ENCODE measurements at places on chromosomes 1 and 21.
A peak's percentile ranks its signal among the peaks of the same experiment; 100 is the strongest.

DNA sequence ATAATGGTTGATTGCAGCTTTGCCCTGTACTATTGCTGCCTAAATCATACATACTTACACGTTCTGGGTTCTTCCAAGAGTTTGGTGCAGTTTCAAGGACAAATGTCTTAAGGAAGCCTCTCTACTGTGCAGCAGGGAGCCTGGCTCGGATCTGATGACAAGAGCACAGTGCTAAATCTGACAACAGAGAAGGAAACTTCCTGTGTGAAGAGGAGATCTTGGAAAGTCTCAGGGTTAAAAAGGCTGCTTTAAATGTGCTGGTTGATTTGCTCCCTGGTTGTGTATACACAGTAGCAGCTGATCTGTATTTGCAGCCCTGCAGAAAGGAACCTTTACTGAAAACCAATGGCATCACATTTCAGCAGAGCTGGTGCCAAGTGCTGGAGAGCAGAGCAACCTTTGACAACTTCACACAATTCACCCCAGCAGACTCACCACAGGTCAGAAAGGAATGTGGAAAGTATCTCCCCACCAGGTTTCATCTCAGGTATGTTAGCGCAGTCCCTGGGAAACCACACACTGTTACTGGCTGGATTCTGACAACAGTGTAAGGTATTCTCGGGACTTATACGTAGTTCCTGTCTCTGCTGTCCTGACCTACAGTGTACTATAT, 355.0 kb upstream of the ESRRG start:
- no peak for DNase-seq

- DNase-seq, result no peak
Observed at GRCh38 chr1:156998840-156999500, 46.6 kb downstream of the ARHGEF11 start.

DNA sequence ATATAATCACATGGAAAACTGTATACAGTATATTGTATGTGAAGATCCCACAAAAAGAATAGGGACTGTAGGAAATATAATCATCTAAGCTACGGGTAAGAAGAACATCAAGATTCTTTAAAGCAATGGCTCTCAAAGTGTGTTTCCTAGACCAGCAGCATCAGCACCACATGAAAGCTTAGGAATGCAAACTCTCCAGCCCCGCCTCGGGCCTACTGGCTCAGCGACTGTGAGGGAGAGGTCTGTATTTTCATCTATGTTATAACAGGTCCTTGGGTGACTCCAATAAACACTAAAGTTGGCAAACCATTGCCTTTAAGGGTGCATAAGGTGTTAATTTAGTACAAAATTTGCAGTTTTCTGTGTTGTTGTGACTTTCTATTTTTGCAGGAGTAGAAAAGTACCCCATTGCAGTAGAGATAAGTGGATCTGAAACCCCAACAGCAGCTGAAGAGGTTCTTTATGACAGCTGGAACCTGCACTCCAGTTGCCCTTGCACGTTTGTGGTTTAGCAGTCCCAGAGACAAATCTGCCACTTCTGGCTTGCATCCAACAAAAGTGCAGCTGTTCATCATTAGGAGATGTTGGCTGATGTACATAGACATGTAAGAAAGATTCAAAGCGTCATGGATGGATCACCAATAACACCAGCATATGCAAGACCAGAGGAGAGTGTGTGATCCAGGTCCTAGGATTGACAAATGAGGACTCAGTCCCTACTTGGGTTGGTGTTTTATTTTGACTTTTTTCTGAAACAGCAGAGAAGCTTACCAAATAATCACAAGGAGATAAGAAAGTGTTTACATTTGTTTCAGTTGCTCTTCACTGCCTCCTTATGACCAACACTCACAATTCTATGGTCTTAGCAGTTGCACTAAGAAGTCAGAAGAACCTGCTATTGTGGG, 15.9 kb upstream of the IFNAR1 start:
- DNase-seq, result peak; percentile 75

DNA sequence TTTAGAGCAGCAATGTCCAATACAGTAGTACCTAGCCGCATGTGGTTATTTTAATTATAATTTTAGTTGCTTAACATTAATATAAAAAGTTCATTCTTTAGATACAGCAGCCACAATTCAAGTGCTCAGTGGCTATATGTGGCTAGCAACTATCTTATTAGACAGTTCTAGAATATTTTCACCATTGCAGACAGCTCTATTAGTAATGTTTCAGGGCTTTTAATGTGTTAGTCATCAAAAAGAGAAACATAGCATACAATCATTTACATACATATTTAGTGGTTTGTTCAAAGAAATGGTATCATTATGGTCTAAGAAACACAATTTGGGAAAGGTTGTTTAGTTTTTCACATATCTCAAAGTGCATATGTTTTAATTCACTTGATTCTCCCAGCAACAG, 66.6 kb upstream of the DYNLT5 start:
- no peak for DNase-seq

DNA sequence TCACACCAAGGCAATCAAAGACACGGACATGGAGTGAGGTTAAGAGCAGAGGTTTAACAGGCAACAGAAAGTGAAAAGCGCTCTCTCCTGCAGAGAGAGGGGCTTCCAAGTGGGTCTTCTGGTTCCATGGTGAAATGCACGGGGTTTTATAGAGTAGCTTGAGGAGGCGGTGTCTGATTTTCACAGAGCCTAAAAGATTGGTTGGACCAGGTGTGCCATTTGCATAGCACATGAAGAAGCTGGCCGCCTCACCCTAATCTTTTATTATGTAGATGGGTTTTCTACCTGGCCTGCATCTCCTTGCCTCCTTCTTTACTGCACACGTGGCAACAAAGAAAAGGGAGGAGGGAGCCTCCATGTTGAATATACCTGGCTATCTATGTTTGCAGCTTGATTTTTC, 197.3 kb downstream of the RYR2 start:
- no peak for DNase-seq

DNA sequence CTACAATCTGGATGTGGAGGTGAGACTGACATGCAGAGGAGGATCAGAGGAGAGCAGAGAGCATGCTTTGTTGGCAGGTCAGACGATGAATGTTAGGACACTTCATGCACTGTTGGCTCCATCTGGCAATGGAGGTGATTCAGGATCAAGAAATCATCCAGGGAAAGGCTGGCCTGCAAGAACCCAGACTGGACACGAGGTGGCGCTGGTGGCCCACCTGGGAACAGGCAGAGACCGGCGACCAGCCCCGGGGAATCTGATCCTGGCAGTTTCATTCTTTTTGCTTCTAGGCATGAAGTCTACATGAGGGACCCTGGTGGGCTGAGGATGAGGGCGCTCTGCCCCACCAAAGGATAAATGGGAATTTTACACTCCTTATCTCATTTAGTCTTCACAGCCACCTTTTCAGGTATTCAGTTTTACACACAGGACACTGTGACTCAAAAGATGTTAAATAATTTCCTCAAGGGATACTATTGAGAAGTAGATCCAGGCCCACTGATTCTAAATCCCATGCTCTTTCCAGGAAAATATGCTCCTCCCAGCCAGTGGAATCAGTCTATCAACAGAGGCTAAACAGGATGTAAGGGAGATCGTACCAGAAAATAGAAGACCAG, 26.2 kb upstream of the SCMH1 start:
- DNase-seq, result peak; percentile 58

- DNase-seq, result no peak
Observed at GRCh38 chr1:205368478-205368877, 11.8 kb upstream of the KLHDC8A start.

GRCh38 chr1:31483012-31483946, 70.3 kb downstream of the SERINC2 start:
- peak; percentile 78 for DNase-seq

GRCh38 chr21:35039595-35040289, 9.4 kb downstream of the RUNX1 start:
- DNase-seq, result no peak

DNA sequence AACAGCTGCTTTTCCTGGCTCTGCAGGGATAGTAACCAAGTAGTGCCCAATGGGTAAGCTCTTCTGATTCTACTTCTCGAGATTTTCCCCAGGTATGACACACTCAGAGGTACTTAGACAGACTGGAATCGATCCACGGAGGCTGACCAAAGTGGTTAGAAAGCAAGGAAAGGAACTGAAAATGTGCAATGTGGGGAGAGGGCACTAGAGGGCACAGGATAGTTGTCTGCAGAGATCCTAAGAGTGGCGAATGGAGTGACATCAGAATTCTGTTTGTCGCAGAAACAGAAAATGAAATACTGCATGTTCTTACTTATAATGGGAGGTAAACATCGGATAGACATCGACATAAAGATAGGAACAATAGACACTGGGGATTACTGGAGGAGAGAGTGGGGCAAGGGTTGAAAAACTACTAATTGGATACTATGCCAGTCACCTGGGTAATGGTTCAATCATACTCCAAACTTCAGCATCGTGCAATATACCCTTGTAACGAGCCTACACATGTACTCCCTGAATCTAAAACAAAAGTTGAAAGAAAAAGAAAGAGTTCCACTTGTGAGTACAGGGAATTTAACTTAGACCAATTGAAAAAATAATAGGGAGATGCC, 23.3 kb downstream of the CYP2J2 start:
- DNase-seq, result no peak

- no peak for DNase-seq
Observed at GRCh38 chr21:42426876-42427480, 23.3 kb downstream of the UBASH3A start.

DNA sequence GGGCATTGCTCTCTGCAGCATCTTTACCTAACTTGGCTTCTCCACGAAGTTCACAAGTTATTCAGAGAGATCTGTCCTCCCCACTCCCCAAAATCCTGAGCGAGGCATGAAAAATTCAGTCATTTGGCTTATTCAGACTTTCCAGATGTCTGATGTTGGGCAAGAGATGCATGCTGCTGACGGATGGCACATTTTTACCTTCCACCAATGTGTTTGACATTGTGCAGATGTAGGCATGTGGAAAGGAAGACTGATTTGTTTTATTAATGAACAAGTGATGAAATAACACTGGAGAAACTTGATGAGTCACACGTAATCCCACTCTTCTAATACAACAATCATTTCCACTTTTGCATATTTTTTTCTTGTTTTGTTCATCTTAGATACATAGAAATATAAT, 86.7 kb downstream of the C1orf94 start:
- no peak for DNase-seq

- DNase-seq, result no peak
Observed at GRCh38 chr21:31132574-31133242, 94.4 kb upstream of the KRTAP19-8 start.

- no peak for DNase-seq
Observed at GRCh38 chr1:30358500-30358899, 364.9 kb downstream of the MATN1 start.

DNA sequence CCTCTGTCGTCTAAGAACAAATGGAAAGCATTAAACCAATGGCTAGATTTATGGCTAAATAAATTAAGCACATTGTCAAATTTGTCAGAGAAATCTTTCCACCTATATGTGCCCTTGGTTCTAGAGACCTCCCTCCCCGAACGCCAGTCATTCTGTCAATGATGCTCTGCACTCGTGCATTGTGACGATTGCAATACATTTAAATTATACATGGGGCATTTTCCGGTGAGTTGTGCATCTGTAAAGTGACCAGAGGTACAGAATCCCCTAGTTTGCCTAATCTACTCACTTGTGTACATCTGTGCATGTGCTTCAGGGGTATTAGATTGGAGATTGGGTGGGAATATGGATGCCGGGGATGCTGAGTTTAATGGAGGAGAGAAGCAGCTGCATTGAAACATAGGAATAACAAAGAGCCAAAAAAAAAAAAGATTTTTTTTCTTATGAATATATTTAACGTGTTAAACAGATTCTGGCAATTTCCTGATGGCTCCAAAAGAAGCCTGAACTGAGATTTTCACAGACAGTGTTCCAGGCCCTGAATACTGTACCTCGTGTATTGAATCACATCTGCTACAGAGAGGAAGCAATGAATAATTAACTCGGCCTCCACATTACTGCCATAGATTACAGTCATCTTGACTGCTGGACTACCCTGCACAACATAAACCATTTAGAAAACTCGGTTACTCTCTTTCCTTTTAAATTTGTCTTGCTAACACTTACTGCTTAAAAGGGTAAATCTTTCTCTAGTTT, 149.0 kb upstream of the C1orf87 start:
- no peak for DNase-seq

- no peak for DNase-seq
Observed at GRCh38 chr1:70503358-70503757, 92.3 kb downstream of the CTH start.

DNA sequence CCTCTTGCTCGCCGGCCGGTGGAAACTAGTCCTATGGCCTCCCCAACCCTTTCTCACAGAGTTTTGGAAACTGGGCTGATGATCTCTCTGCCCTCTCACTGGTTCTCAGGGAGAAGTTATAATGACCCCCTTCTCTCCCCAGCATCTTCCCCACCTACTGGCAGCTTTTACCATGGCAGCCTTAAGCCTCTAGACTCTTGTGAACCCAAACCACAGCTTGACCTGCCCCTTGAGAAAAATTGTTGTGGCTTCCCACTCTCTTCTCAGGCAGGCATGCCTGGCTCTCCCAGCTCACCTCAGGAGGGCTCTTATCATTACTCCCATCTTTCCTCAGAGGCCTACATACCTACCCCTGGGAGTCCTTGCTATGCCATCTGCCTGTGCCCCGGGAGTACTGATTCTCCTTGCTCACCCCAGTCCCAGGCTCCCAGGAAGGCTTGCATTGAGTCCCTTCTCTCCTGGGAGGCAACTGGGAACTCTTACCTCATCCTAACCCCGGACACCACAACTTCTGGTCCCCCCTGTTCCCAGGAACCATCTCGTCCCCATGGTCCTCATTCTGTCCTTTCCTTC, 1.6 kb downstream of the NSUN4 start:
- DNase-seq, result no peak

DNA sequence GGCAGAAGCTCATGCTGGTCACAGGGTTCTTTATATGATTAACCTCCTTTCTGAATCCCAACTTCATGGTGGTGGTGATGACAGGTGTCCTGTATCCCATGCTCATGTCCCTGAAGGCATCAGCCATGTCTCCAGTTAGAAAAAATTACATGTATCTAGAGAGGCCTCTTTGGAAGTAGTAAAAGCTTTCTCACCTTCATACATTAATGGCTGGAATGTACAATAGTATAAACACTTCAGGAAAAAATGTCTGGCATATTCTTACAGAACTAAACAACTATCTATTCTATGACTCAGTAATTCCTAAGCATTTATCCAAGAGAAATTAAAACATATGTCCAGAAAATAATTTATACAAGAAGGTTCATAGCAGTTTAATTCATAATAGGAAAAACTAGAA, 34.0 kb downstream of the ADAM30 start:
- no peak for DNase-seq

DNA sequence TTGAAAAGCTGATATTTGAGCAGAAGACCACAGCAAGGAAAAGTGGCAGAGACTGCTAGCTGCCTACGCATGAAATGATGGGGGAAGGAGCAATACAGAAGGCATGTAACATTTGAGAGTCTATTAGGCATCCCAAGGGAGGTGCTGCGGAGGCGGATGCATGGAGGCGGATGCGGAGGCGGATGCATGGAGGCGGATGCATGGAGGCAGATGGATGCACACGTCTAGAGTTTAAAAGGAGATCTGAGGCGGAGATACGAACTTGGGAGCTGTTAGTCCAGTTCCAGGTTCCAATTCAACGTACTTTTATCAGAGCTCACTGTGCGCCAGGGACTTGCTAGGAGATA, 744 bp upstream of the DDX20 start:
- DNase-seq, result peak; percentile 44

Data from COR-L47 (cell line).